ENCODE measurements at places on chromosomes 3 and 15.

DNA sequence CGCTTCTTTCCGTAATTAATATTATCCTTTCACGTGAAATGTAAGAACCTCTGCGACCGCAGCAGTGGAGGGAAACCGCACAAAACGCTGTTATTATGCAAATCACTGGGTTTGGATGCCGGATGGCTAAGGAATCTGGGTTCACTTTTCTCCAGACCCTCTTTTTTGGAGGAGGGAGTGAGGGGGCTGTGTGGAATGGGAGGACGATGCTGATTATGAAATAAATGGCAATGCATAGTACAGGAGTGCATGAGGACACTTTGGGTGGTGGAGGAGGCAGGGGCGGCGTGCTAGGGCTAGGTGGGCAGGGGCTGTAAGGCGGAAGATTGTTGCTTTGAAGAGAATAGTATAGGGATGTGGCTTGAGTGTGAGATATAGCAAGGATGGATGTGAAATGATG is 1.8 kb downstream of the CADM2 start:
- DNase-seq: no peak

DNA sequence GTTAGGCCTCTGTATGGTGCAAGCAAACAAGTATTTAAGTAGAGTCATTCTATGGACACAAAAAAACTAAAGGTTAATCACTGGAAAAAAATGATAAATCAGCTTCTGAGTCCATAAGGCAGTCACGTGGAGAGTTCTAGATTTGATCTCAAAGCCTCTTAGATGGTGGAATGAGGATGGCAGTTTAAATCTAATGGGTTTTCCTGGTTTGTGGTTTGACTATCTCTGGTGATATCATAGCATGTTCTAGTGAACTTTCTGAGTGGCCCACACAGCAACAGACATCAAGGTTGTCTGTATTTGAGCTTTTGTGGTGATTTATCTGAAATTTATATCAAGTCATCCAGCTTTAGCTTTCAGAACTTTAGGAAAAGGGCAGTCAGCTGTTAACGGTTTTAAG is 52.4 kb downstream of the ILDR1 start:
- no peak for DNase-seq

DNA sequence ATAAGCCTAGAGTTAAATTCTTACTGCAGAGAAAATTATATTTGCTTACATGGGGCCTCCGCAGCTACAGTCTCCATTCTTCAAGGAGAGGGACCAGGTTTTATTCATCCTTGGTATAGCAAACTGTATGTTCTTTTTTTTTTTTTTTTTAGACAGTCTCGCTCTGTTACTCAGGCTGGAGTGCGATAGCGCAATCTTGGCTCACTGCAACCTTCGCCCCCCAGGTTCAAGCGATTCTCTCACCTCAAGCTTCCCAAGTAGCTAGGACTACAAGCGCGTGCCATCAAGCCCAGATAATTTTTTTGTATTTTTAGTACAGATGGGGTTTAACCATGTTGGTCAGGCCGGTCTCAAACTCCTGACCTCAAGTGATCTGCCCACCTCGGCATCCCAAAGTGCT is 2.1 kb downstream of the SHQ1 start:
- no peak for DNase-seq

DNA sequence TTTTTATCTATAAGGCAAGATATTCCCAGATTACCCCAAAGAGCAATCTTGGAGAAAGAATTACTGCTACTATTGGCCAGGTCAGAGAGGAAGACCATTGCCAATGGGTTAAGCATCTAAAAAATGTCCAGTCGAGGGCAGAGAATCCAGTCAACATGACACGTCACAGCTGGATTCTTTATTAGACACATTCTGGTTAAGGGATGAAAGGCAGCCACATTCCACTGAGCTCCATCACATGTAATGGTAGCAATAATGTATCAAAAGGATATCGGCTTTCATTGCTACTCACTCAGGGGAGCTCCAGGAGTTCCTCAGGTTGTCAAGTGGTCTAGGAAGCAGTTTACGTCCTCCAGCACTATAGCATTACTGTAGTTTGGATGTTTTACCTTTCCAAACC is 421.1 kb downstream of the PLOD2 start:
- no peak for DNase-seq

- DNase-seq: no peak
Observed at GRCh38 chr15:47727676-47728075, 10.4 kb downstream of the SEMA6D start.

- DNase-seq: peak; percentile 31
Observed at GRCh38 chr15:39581793-39582285, 960 bp downstream of the THBS1 start.

DNA sequence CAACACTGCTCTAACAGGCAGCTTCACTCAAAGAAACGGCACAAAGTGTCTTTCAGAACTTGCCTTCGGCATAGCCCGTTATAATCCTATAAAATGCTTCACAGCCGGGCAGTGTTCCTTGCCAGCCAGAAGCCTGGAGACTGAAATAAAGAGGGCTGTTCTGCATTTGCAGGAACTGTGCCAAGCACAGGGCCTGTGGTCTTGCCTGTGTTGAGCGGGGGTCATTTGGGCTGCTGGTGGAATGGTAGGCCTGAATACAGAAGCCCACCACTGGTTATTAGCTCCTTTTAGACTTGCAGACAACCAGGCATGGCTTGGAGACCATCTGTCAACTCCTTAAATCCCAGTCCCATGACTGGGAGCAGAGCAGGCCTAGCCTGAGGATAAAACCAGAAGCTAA is 4.7 kb upstream of the ARHGEF3 start:
- no peak for DNase-seq

DNA sequence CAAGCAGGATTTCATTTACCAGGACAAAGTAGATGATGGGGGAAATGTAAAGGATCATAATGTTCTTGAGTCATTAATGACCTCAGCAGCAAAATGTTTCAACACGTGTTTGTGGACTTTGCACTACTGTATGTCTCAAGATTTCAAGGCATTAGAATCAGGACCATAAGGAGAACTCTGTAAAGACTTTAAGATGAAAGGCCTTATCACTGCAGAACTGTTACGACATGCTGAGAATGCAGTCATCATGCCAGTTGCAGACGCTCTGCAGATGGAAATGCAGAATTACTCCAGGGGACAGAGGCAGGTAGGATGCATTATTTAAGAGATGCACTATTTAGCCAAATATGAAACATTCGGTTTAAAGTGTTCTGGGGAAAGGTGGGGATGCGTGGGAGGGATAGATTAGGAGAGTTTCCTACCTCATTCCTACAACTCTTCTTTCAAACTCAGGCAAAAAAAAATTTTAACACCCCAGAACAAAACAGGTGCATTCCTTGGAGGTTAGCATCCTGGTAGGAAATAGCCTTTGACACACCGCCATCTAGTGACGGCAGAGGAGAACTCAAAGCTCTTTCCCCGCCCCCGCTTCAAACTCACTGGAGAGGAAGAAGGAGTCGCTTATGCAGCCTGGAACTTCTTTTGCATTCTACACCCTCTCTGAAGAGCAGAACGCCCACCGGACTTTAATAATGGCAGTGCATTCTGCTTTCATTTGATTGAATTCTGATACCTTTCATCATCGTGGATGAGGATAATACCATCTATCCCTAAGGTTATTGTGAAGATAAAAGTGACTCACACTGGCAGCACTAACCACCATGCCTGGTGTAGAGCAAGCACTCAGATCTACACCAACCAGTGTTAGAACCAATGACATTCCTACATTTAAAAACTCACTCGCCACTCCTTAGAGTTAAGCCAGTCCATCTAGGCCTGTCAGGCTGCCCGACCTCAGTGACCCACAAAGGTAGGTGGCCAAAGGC is 43.1 kb upstream of the TOPAZ1 start:
- DNase-seq: peak; percentile 73

DNA sequence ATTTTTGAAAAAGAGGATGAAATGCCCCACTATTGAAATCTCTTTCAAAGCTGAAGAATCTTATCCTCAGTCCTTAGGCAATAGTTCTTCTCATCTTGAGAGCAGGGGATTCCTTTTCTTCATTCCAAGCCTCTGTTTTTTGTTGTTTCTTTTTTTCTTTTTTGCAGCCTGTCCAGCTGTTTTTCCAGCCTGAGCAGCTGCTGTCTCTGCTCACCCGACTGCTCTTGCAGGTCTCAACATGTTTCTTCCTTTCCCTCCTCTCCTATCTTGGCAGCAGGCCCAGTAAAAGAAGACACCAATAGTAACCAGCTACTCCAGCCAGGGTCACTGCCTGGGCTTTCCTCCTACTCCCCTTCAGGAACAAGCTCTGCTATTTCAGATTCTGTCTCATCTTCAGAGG is 23.8 kb downstream of the MEX3B start:
- DNase-seq: no peak

DNA sequence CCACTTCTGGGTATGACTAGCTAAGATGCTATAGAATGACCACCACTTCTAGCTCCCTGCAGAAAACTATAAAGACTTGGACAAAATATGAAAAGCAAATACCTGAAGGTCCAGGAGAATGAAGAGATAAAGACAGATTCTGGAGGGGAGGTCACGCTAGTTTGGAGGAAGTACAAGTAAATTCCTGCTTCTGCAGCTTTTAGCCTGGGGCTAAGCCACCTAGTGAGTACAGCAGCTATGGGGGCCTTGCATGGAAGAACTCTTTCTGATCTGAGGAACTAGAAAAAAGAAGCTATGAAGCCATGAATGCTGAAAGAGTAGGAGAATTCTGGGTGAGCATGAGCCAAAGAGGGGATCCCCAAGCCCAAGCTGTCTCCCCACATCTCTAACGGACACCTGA is 29.8 kb downstream of the NRG4 start:
- DNase-seq: no peak

DNA sequence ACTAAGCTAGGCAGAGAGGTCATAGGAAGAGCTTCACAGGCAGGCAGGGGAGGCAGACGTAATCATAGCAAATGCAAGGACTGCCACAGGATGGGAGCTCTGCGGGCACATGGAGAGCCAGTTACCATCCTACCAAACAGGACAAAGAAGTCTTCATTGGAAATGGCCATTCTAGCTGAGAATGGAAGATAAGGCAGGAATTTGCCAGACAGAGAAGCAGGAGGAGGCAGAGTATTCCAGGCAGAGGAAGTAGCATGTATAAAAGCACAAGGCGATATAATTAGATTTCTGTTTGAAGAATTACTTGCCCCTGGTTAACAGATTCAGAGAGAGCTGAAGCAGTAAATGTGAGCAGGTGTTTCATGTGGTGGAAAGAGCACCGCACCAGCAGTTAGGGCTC is 3.5 kb upstream of the SEMA5B start:
- DNase-seq: no peak

DNA sequence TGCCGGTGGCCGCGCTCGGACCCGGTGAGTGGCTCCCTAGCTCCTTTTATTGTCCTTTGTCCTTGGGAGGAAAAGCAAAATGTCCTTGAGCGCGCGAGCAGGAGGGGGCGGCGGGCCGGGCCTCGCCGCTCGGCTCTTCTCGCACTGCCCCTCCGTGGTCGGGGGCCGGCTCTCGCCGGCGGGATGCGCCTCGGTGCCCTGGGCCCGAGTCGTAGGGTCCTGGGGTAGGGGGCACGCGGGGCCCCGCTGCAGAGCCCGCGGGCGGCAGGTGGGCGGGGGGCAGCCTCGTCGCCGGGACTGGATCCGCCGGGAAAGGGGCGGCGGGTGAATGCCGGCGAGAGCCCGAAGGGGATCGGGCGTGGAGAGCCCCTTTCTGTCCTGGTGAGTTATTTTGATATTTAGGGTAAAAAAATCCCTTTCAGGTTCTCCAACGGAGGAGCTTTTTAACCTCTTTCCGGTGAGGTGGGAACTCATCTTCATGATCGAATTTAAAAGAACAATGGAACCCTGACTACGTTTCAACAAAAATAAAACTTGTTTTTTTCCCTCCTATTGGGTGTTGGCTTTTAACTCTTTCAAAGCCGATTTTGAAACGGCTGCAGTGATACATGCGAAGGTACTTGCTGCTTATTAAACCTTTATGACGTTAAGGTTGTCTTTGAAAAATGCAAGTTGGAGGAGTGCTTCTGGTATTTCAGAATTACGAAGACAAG is 16.8 kb upstream of the CHD2 start:
- peak; percentile 49 for DNase-seq

- no peak for DNase-seq
Observed at GRCh38 chr15:45892182-45892581, 257.4 kb downstream of the SQOR start.
